ENCODE measurements at places on chromosomes 7 and 10.

GRCh38 chr10:30990971-30991646 lies 40.6 kb downstream of the ZNF438 start:
- peaks cover 1% of the 10 kb centered on the region for H3K4me1 ChIP-seq
- DNase-seq, result no peak
- peaks cover 7% of the 10 kb centered on the region for H3K36me3 ChIP-seq
- H3K4me3 ChIP-seq, result no peak overlapping the region
- H3K27me3 ChIP-seq, result no peaks in the 10 kb centered on the region
- H3K27ac ChIP-seq, result no peak overlapping the region

DNA sequence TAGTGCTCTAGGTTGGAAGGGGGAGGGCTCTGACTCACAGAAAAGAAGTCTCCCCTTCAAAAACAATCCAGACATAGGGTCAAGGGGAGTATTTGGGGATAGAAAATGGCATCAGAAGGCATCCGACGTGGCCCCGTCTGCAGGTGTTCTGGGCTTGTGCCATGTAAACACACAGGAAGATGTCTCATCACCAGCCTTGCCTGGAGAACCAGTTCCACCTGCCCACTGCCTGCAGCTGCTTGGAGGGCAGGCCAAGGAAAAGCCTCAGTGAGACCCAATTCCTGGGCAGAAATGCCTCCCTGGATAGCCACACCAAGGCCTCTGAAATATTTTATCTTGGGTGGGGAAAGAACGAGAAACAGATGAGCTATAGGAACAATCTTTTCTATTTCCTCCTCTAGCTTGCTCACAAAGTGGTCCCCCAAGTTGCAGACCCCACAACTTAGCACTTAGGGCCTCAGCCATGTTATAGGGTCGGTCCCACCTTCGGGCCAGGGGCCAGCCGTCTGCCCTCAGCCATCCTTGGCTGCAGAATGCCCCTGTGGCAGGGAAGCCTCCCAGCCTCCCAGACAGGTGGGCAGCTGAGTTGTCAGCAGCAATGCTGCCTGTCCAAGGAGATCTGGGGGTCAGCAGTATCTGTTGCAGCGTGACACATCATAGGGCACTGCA lies 54.3 kb upstream of the ECHDC3 start:
- no peak for DNase-seq
- H3K36me3 ChIP-seq, result no peaks in the 10 kb centered on the region
- H3K27me3 ChIP-seq, result peaks cover 16% of the 10 kb centered on the region
- H3K4me3 ChIP-seq, result no peak overlapping the region
- peak overlapping the region; percentile 39 for H3K27ac ChIP-seq
- peaks cover 39% of the 10 kb centered on the region for H3K4me1 ChIP-seq

GRCh38 chr7:151472644-151473380 lies 32.9 kb upstream of the CRYGN start:
- peaks cover 50% of the 10 kb centered on the region for H3K4me1 ChIP-seq
- DNase-seq, result no peak
- H3K36me3 ChIP-seq, result peaks cover 81% of the 10 kb centered on the region
- peak overlapping the region; percentile 67 for H3K27ac ChIP-seq

DNA sequence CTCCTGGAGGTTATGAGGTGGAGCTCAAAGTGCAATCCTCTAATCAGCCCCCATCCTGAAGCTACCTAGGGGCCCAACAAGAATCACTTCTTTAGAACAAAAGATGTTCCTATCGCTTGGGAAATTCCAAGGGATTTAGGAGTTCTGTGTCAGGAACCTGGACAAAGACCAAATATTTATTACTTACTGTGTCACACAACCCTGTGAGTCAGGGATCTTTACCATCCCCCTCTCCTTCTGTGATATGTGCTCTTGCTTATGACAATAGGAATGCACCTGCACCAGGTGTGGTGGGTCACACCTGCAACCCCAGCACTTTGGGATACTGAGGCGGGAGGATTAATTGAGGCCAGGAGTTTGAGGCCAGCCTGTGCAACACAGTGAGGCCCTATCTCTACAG lies 485.8 kb downstream of the PLXDC2 start:
- H3K4me3 ChIP-seq, result no peak overlapping the region
- no peaks in the 10 kb centered on the region for H3K27me3 ChIP-seq
- DNase-seq, result no peak
- no peaks in the 10 kb centered on the region for H3K4me1 ChIP-seq
- no peaks in the 10 kb centered on the region for H3K36me3 ChIP-seq
- no peak overlapping the region for H3K27ac ChIP-seq

DNA sequence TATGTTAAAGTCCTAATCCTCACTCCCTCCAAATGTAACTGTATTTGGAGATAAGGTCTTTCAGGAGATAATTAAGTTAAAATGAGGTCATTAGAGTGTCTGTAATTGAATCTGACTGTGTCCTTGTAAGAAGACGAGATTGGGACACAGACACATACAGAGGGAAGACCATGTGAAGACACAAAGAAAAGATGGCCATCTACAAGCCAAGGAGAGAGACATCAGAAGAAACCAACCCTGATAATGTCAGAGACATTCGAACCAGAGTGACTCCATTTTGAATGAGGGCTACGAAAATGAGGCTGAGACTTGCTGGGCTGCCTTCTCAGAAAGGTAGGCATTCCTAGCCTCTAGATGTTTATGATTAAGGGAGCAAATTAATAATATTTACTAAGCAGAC lies 542 bp upstream of the SAMD9L start:
- H3K4me3 ChIP-seq, result peak overlapping the region; percentile 97
- H3K4me1 ChIP-seq, result peaks cover 34% of the 10 kb centered on the region
- peak overlapping the region; percentile 95 for H3K27ac ChIP-seq
- DNase-seq, result no peak
- H3K36me3 ChIP-seq, result peaks cover 23% of the 10 kb centered on the region

DNA sequence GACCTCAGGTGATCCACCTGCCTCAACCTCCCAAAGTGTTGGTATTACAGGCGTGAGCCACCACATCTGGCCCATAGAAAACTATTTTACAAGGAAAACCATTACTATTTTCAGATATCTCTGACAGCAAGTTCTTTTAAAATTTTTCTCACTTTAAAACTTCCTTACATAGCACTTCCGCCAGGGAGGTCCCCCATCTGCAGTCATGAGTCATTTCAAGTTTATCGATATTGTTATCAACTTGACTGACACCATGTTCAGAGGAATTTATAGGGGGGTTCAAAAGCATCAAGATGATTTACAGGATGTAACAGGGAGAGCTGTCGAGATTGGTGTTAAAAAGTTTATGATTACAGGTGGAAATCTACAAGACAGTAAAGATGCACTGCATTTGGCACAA lies 88.8 kb downstream of the NRBF2 start:
- no peak for DNase-seq
- peak overlapping the region; percentile 14 for H3K27ac ChIP-seq
- peaks cover 8% of the 10 kb centered on the region for H3K36me3 ChIP-seq

- no peaks in the 10 kb centered on the region for H3K36me3 ChIP-seq
- H3K4me1 ChIP-seq, result no peaks in the 10 kb centered on the region
- no peak overlapping the region for H3K27ac ChIP-seq
- no peak for DNase-seq
- no peak overlapping the region for H3K4me3 ChIP-seq
- no peaks in the 10 kb centered on the region for H3K27me3 ChIP-seq
Observed at GRCh38 chr7:85483177-85483576, 296.3 kb upstream of the SEMA3D start.

GRCh38 chr7:137882261-137882668 lies 35.5 kb upstream of the DGKI start:
- no peak overlapping the region for H3K4me3 ChIP-seq
- peaks cover 6% of the 10 kb centered on the region for H3K4me1 ChIP-seq
- no peaks in the 10 kb centered on the region for H3K27me3 ChIP-seq

- no peak overlapping the region for H3K27ac ChIP-seq
- H3K27me3 ChIP-seq, result no peaks in the 10 kb centered on the region
- H3K4me3 ChIP-seq, result no peak overlapping the region
- H3K4me1 ChIP-seq, result no peaks in the 10 kb centered on the region
- DNase-seq, result no peak
Observed at GRCh38 chr7:16318989-16319915, 102.1 kb downstream of the CRPPA start.

DNA sequence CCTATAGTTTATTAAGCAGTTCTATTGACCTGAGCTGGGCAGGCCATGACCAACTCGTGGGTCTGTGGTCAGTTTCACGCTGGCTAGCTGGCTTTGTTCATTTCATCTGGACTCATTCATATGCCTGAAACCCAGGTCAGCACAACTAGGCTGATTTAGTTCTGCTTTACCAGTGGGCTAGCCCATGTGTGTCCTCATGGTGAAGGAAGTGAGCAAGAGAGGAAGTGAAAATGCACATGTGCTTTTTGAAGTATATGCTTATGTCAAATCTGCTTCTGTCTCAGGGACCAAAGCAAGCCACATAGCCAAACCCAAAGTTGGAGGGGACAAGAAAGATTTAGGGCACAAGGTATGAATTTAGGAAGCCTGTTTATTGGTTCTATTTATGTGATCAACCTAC lies 154.5 kb downstream of the RNF133 start:
- no peaks in the 10 kb centered on the region for H3K27me3 ChIP-seq
- H3K4me3 ChIP-seq, result no peak overlapping the region
- no peak for DNase-seq
- H3K36me3 ChIP-seq, result no peaks in the 10 kb centered on the region

- no peak overlapping the region for H3K4me3 ChIP-seq
- no peaks in the 10 kb centered on the region for H3K27me3 ChIP-seq
- no peak for DNase-seq
- H3K27ac ChIP-seq, result no peak overlapping the region
- no peaks in the 10 kb centered on the region for H3K36me3 ChIP-seq
Observed at GRCh38 chr7:149760538-149760937, 12.8 kb downstream of the ZNF467 start.

DNA sequence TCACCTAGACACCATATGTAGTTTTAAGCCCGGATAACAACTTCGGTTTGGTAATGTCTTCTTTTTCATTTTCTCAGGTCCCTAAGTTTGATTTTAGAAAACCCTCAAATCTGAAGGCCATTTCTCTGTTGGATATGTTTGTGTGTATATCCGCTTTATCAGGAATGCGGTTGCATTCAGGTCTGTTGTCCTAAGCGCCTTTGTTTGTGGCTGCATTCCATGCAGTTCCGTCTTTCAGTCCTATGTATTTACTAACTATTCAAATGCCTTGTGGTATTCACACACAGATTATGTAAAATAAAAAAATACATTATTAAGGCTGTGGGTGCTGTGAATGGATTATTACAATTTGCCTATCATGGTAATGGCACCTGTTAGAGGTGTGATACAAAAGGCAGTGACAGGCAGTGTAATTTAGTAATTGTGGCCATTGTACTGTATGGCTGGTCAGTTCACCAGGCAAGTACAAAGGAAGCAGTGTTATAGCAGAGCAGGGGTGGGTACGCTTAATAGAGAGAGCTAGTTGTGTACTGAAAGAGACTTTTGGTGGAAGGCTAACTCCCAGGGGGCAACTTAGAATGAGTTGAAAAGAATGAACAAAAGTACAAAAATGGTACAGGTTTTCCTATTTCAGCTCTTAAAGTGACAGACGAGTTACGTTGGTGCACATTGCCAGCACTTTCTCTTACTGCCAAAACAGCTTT lies 136.4 kb downstream of the VTI1A start:
- no peaks in the 10 kb centered on the region for H3K4me1 ChIP-seq
- no peak overlapping the region for H3K27ac ChIP-seq
- DNase-seq, result no peak
- no peak overlapping the region for H3K4me3 ChIP-seq
- no peaks in the 10 kb centered on the region for H3K36me3 ChIP-seq

DNA sequence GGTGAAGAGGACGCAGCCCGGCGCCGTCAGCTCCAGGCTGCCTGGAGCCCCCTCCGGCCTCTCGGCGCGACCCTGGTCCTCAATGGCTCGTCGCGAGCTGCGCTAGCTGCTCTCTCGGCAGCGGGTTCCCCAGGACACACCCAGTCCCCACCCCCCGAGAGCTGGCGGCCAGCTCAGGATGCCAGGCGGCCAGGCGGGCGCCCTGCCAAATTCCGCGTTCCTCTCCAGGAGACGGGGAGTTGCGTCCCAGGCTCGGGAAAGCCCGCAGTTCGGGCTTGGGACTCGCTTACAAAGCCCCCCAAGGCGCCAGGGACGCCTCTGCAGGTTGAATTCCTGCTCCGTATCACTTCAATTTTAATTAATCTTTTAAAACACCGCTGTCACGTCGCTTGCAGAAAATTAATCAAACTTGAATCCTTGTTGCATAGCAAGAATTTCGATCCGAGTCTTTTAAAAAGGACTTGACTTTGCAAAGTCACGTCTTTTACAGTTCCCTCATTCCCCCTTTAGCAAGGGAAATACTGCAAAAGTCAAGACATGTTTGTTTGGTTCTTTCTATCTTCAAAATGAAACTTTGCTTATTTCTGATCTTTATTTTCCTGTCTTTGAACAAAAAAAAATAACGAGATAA lies 28.2 kb downstream of the SKIDA1 start:
- peak overlapping the region; percentile 74 for H3K4me3 ChIP-seq
- no peaks in the 10 kb centered on the region for H3K36me3 ChIP-seq
- H3K4me1 ChIP-seq, result peaks cover 27% of the 10 kb centered on the region
- H3K27me3 ChIP-seq, result peaks cover 78% of the 10 kb centered on the region

DNA sequence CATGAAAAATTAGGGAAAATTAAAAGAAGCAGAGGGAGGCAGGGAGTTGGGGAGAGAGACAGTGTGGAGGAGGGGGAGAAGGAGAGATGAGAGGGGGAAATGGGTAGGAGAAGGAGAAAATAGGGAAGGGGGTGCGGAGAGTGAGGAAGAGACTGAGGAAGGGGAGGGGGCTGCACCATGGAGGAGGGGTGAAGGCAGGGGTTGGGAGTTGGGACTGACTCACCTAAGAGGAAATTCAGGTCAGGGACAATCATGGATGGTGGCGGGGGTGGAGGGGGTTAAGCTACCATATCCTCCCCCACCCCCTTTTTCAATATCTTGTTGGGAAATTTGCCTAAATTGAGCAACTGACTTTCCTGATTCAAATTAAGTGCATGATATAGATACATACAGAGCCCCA lies 8.0 kb downstream of the GRK5 start:
- H3K4me1 ChIP-seq, result peaks cover 52% of the 10 kb centered on the region
- H3K36me3 ChIP-seq, result peaks cover 22% of the 10 kb centered on the region
- DNase-seq, result no peak
- no peaks in the 10 kb centered on the region for H3K27me3 ChIP-seq

DNA sequence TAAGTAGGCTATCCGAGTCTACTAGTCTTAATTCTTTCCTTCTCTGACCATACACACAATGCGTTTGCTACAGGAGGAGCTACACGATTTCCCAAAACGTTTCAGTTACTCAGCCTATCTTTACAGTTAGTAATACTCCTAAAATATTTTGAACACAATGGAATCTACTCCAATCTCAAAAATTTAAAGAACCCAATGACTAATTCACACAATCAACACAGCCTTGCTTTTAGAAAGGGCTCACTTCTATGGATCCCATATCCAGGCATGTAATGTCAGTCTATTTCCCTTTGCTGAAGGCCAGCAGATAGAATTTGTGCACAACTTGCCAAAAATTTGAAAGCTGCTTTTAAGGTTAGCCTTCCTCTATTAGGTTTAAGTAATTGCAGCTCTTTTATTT lies 107.2 kb downstream of the VPS41 start:
- no peak for DNase-seq
- no peak overlapping the region for H3K27ac ChIP-seq
- H3K27me3 ChIP-seq, result no peaks in the 10 kb centered on the region
- no peak overlapping the region for H3K4me3 ChIP-seq

GRCh38 chr7:141369422-141369821 lies 181.8 kb upstream of the AGK start:
- no peaks in the 10 kb centered on the region for H3K36me3 ChIP-seq
- H3K27ac ChIP-seq, result no peak overlapping the region
- H3K4me3 ChIP-seq, result no peak overlapping the region
- H3K27me3 ChIP-seq, result peaks cover 2% of the 10 kb centered on the region

Data from activated CD4-positive, alpha-beta T cell treated with anti-CD3 and anti-CD28 coated beads, Interleukin-2, amount 10 ng/mL, durations not matched to agents 7 days and 5 days (primary cell).